Stimulated activated CD4-positive, alpha-beta T cell treated with anti-CD3 and anti-CD28 coated beads, Interleukin-1b, Interleukin-23, amount 100 ng/mL, for 1 hour (primary cell): ENCODE measurements at places on chromosomes 13 and 19.
A peak's percentile ranks its signal among the peaks of the same experiment; 100 is the strongest.

- no peak for DNase-seq
These were observed 73.8 kb upstream of the UBAC2 start for GRCh38 chr13:99126821-99127220.

DNA sequence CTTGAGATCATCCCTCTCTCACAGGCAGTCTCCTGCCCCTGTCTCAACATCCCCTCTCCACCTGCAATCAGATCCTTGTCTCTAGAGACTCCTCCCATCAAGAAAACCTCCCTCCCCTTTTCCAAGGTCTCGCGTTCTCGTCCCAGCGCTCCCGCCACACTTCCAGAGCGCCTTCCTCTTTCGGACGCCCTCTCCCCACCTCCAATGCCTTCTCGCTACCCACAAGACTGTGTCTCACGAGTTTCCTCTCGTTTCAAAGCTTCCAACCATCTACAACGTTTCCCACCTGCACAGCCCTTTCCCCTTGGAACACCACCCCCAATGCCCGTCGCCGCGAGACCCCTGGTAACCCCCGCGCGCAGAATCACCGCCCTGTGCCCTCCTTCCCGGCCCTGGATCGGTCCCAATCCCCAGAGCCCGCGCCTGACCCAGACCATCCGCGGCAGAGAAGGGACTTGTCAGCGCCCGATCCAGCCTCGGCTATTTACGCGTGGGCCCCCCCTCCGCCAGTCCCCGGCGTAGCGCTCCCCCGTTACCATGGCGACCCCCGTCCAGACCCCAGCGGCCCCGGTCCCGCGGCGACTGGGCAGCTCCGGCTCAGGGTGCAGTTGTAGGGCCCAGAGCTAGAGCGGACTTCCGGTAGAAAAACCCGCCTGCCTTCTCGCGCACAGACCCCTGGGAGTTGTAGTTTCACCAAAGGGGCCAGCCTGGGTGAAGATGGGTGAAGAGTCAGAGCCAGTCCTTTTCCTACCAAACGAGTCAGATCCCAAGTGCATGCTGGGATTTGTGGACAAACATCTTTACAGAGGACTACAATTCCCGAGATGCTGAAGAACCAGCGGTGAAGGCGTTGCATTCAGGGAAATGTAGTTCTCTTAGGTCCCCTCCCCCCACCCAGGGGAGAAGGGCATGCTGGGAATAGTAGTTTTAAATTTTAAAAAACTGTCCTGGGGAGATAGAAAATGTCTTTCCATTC lies at the start of gene AP2S1:
Gene AP2S1 (minus strand): TSS at position 619 of the 976 bp plus-strand sequence. CDS start 80 bp downstream, at position 539.
- DNase-seq, result peak; percentile 79

DNA sequence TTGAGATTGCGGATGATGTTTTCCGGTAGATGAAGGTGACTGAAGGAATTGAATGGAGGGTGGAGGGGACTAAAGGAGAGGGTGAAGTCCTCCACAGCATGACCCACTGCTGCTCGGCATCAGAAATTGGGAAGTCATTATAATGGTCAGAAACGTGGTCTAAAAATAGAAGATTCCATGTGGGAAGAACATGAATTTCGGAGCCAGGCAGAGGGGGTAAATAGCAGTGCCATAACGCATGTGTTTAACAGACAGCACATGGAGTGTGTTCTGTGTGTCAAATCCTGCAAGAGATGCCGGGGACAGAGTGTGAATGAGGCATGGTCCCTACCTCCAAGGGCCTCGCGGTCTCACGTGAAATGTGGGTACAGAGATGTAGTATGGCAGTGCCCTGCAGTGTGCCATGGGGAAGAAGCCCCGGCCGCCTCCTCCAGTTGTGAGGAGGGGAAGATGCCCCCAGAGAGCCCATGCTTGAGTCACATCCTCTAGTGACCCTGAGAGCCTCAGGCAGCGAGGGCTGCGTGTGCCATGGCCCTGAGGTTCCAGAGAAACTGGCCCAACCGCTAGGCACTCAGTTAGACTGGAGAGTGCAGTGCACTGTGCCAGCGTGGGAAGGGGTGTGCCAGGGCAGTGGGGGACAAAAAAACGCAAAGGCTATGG lies 106.1 kb downstream of the COL4A2 start:
- no peak for DNase-seq

DNA sequence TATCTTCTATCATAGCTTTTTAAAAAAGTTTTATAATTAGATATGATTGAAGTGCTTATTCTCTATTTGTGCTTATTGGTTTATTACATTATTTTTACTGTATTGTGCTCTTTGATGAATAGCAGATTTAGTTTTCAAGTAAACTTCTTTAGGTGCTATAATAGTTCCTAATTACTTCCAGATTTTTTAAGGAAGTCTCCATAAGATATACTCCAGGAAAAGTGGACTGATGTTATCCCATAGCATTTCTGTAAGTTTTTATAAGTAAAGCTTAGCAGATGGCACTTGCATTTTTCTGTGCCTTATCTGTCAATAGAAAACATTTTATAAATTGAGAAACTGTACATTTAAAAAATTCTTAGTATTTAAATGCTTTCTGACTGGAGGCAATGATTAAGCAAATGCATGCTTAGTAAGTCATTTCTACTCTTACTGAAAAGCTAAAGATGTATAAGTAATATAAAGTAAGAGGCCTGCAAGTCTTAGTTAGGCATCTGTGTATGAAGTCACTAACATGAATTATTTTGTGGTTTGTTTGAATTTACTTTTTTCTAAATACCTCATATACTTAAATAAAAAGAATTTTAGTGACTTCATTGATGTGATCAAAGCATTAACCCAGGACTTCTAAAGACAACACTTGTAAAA lies 182.8 kb downstream of the MAB21L1 start:
- no peak for DNase-seq

DNA sequence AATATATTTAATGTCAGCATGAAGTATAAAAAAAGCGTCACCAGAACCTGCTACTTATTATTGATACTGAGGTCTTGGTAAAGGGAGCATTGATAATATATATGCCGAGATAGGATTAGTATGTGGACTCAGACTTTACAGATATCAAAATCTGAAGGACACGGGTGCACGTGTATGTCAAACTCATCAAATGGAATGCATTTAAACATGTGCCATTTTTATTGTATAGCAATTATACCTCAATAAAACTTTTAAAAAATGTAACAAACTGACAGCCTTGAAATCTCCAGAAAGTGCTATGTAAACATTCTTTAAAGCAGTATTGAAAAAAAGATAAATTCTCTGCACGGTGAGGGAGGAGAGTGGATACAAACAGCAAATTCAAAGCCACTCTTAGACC lies 157.9 kb downstream of the RNF17 start:
- no peak for DNase-seq

GRCh38 chr19:21698215-21698614 lies 69.2 kb downstream of the ZNF100 start:
- DNase-seq, result no peak

GRCh38 chr13:77345150-77345780 lies 18.4 kb upstream of the MYCBP2 start:
- no peak for DNase-seq

DNA sequence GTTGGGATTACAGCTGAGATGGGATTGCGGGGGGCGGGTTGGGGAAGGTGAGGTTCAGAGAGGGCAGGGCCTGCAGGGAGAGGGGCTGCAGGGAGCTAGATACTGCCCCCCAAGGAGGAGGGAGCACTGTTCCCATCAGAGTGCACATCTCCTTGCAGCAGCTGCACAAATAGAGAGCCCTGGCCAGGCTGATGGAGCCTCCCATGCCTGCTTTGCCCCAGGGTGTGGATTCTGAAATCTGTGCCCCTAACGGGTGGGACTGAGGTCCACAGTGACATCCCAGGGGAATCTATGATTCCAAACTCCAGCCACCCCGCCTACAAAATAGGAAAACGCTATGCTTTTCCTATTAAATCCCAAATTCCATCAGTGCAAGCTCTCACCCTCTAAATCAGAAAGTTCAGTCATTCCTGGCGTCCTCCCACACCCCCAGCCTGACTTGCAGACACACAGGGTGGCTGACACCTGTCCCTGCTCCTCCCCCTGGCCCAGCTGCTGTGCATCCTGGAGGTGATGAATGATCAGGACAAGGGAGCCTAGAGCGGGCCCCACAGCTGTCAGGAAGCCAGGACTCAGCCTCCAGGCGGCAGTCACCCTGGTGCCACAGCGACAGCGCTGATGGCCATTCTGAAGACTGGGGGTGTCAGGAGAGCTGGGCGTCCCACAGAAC lies 6.3 kb upstream of the CEACAM21 start:
- DNase-seq, result no peak

DNA sequence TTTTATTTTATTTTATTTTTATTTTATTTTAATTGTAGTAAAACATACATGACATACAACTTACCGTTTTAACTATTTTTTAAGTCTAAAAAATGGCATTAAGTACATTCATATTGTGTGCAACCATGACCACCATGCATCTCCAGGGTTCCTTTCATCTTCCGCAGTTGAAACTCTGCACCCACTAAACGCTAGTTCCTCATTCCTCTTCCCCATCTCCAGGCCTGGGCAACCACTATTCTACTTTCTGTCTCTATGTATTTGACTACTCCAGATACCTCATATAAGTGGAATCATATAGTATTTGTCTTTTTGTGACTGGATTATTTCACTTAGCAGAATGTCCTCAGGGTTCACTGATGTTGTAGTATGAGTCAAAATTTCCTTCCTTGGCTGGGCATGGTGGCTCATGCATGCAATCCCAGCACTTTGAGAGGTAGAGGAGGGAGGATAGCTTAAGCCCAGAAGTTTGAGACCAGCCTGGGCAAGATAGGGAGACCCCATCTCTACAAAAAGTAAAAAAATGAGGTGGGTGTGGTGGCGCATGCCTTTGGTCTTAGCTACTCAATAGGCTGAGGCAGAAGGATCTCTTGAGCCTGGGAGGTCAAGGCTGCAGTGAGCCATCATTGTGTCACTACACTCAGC lies 55.7 kb upstream of the ZNF507 start:
- DNase-seq, result no peak

DNA sequence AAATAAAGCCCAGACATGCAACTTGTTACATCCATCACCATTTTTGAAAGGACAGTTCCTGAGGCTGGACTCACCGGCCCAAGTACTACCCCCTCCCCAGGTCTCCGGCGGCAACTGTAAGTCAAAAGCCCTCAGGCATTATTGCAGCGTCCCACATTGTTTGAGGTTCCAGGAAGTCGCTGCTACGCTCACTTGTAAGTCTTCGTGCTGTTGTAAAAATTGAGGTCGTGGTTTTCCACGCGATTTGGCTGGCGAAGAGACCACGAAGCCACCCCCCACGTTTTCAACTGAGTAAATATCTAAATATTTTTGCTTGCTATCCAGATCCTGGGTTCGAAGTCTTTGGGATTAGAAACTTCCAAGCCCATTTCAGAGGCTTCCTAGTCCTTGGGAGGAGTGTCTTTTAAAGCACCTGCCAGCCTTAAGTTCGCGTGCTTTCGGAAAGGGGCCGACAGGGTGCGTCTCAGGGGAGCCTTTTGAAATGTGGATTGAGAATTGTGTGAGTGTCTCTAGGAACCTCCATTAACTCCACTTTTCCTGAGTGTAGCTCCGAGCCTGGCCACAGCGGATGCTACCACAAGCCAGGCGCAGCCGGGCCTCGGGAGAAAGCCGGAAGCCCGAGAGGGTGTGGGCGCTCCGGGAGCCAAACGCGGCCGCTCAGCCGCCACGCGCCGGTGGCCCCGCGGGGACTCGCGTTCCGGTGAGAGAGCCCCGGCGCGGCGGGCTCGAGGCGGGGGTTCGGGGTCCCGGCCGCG lies 434 bp upstream of the FNDC3A start:
- DNase-seq, result peak; percentile 9

DNA sequence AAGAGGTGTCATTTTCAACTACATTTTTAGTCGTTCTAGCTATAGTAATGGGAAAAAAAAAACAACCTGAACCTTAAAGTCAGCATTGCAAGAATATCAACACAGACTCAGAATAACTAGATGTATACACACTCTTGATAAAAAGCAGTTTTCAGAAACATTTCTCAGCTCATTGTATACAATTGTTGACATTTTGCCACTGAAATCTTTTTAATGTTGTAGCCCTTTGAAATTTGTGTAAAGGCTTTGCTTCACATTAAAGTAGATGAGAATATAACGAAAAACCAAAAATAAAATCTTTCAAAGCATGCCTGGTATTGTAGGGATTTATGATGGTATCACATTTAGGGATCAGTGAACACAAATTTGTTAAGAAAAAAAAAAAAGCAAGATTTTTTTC lies 87.2 kb upstream of the SLC10A2 start:
- no peak for DNase-seq

DNA sequence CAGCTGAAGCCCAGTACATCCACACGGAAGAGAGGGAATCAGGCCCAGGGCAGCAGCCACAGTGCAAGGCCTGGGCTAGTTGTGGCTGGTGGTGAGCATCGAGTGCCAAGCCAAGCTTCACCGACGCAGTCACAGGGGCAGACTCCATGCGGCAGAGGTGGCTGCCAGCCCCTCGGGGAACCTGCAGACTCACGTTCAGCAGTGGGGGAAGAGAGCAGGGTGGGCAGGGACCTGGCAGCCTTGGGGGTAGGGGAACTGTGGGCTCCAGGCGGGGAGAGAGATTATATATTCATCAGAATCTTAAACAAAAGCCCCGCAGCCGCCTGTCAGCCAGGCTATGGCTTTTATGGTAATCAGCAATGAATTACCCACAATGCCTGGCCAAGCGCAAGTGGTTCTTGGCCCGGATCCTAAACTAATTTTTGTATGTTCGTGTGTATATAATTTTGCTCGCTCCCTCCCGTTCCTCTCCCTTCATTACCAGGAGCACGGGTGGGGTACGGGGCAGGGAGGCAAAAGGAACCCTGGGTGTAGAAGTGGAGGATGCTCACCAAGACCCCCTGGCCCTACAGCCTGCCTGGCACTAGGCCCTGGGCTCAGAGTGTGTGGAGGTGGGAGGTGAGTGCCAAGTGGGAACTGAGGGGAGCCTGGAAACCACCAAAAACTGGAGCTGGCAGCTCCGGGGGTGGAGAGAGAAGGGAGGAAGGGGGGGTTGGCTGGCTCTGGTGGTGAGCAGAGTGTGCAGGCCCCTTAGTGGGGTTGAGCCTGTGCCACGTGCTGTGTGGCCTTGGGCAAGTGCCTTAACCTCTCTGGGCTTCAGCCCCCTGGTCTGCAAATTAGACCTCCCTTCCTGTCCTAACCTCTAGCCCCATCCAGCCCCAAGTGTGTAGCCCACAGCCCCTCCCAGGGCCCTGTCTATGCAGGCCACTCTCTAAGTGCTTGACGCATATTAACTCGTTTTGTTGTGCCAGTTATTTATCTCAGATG lies 31.9 kb downstream of the PTPRS start:
- no peak for DNase-seq

GRCh38 chr13:112366907-112367646 lies 9.1 kb upstream of the SPACA7 start:
- no peak for DNase-seq

- no peak for DNase-seq
These were observed 18.6 kb upstream of the STRN4 start for GRCh38 chr19:46764817-46765291.
